ENCODE measurements at places on chromosomes 6 and 20.

GRCh38 chr6:37369321-37370201 is 15.8 kb downstream of the RNF8 start:
- no peak for DNase-seq

DNA sequence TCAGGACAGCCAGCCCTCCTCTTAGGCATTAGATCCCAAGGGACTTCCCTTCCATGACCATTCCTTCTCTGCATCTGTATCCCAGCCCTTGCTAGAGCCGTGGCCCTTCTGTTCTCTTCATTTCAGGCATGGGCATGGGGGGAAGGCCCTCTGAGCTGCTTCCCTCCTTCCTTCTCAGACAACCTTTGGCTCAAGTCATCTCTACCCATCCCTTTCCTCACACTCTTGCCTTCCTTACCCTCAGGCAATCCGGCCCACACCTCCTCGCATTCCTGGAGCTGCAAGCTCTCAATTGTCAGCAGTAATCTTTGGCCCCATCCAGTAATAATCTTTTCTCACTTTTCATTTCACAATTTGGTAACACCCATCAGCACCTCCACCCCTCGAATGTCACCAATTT is 426.9 kb upstream of the JARID2 start:
- DNase-seq, result no peak

DNA sequence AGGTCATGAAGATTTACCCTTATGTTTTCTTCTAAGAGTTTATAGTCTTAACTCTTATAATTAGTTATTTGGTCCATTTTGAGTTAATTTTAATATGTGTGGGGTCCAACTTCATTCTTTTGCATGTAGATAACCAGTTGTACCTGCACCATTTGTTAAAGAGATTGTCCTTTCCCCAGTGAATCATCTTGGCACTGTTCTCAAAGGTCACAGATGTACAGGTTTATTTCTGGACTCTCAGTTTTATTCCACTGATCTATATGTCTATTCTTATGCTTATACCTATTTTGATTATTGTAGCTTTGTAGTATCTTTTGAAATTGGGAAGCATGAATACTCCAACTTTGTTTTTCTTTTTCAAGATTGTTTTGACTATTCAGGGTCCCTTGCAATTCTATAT is 44.1 kb downstream of the ZHX3 start:
- no peak for DNase-seq

DNA sequence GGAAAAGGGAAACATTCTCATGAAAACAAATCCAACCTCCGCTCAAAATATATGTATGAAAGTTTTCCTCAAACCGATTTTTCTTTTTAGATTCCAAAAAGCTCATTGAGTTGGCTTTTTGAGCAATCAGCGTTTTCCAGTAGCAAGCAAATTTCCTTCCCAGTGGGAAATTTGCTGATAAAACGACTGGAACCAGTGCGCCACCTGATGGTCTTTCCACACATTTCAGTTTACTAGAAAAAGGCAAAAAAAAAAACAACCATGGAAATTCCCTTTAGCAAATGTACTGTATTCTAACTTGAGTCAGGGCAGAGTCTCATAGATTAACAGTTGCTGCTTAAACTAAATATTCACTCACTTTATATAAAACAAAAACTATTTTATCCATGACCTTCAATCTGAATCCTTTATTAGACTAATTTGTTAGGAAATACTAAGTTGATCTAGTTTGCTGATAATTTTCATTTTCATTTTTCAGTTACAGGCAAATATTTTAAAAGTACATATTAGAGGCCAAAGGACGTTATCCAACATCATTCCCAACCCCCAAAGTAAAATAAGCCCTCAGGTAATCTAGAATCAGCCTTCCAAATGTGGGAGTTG is 271.5 kb downstream of the FOXA2 start:
- no peak for DNase-seq

DNA sequence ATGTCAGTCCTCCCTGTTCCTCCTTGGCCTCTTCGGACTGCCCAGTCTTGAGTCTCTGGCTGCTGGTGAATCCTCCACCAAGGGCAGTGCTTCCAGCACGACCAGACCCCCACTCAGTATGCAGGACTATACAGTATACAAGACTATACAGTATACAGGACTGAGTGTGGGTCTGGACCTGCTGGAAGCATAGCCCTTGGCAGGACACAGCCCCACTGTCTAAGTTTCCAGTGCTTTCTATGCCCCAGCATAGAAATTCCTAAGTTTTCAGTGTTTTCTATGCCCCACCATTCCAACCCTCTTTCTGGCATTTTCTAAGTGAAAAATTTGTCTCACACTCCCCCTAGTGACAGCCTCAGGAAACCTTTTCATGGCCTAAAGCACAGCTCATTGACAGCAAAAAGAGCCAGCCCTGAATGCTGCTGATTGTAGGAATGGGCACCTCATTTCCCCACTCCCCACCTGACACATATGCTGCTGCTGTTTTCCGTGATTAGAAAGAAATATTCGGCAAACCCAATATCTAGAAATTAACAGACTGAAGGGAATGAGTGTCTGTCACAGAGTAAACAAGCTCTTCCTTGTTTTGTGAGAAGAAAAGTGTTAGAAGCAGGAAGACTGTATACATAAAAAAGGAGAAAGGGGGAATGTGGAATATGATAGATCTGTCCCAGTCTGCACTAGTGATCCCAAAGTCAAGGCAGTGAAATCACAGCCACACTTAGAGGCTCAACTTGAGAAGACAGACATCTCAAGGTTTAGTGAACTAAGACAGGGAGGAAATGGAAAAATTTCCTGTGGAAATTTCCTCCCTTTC is 206.9 kb downstream of the IBTK start:
- DNase-seq, result no peak

- DNase-seq, result no peak
These were observed 6.9 kb downstream of the VGLL2 start for GRCh38 chr6:117272032-117272866.

DNA sequence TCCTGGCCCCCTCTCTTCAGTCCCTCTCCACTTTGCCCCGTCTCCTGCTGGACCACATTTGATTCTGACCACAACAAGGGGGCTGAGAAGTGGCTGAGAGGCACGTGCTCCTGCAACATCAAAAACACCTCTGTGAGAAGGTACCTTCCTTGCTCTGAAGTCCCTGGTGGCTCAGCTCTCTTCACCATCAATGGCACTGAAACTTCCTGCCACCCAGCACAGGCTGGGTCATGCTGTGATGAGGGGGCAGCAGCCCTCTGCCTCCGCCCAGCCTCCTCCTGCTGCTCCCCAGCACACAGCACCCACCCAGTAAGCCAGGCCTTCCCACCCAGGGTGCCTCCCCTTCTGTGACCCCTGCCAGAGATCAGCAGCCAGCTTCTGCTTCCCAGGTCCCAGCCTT is 10.3 kb downstream of the ZMYND8 start:
- no peak for DNase-seq

DNA sequence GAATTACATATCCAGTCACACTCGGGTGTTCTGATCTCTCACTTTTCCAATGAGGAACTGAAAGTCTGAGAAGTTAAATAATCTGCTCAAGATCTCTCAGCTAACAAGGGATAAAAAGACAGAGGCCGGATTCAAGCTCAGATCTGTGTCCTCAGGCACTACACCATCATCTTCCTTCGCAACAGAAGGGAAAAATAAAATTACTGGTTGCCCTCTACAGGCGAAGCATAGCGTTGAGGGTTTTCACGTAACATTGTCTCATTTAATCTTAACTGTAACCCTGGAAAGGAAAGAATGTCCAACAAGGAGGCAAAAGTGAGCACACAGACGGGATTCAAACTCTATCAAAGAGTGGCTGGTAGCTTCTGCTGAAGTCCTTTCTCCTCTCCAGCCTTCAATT is 67.8 kb upstream of the ANKEF1 start:
- no peak for DNase-seq

GRCh38 chr6:47801984-47802383 is 20.2 kb downstream of the OPN5 start:
- no peak for DNase-seq

DNA sequence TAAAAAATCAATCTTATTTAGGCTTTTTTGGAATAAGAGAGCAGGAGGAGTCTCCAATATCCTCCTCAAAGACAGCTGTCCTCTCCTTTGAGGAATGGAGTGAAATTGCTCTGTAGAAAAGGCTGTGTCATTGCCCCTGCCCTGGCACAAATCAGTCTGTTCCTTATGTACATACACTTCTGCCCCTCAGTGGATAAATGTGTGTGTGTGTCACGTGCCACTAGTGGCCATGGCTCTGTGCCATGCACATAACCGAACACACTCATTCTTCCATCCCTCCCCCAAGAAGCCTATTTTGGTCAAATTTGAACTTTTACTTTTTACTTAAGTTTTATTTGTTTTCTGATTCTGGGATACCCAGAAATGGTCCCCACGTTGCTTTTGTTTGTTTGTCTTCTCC is 49.2 kb downstream of the ANKS1A start:
- DNase-seq, result no peak

- no peak for DNase-seq
These were observed 4.9 kb upstream of the DEK start for GRCh38 chr6:18269253-18269652.

DNA sequence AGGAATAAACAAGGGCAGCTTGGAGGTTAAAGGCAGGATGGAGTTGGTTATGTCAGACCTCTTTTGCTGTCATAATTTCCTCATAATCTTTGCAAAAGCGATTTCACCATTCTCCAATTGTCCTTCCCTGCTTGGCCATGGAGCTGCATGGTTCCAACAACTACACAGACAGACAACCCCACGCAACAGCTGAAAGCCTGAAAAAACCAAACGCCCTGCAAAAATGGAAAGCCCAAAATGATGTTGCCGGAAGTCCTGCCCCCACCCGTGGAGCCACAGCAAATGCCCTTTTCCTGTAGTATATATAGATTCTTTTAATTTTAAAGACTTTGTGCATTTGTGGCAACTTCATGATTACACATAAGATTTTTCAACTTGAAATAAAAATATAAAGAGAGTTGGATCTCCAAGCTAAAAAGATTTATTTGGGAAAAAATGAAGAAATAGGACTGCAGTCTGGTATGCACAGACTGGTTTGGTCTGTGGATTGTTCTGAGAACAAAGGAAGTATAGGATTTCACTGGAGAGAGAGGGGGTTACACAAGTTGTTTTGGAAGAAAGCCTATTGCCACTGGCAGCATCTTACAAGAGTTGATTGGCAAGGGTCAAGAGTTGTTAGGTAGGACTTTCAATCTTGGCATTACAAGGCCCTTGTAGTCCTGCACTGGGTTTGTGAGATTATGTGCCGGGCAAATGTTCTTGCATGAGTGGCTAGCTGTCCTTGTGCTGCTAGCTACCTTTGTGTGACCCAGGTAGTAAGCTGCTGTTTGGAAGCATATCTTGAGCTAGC is 190.0 kb downstream of the C6orf118 start:
- DNase-seq, result no peak

GRCh38 chr6:134768931-134769330 is 181.0 kb downstream of the ALDH8A1 start:
- no peak for DNase-seq

GRCh38 chr6:31639449-31639861 is 13.0 kb downstream of the BAG6 start:
- DNase-seq, result no peak

DNA sequence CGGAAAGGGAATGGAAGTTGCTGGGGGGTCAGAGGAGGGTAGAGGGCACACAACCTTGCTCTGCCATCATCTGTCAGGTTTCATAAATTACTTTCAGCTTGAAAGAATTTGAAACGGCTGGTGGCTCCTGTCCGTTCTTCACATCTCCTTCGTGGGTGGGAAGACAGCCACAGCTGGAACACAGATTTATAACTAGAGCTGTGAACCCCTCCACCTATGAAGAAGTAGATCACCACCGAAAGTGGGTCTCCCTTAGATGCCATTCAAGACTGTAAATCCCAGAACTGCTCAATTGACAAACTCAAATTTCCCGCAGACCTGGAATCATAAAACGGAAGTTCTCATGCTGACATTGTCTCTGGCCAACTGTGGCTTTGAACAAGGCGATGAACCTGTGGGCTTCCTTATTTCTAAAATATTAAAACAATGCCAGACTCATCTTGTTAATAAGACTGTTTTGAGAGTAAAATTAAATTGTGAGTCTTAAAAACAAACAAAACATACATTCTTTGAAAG is 65.3 kb downstream of the BTBD3 start:
- DNase-seq, result no peak

DNA sequence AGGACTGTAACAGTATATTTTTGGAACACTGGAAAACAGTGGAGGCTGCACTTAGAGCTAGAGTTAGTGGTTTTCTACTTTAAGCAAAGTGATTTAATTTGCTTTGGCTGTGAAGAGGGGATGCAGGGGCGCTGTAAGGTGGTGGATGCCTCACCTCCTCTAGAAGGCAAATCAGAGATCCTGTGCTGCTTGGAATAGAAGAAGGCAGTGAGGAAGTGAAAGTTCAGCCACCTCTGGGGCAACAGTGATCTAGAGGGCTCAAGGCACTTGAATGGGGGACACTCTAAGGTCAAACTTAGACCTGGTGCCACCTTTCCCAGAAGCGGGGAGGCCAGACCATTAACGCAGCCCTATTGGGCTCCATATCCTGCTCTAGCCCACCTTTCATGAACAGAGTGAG is 19.0 kb upstream of the SNRPB2 start:
- DNase-seq, result no peak

DNA sequence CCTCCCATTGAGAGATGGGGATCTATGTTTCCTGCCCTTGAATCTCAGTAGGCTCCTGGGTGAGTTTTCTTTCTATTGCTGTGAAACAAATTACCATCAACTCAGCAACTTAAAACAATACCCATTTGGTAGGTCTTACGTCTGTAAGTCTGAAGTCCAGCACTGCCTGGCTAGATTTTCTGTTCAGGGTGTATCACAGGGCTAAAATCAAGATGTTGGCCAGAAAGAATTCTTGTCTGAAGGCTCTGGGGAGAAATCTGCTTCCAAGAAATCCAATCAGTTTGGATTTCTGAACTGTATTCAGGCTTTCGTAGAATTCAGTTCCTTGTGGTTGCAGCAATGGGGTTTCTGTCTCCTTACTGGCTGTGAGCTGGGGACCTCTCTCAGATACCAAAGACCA is 99.6 kb upstream of the SLC24A3 start:
- no peak for DNase-seq

- no peak for DNase-seq
These were observed 151.7 kb upstream of the RPS6KA2 start for GRCh38 chr6:166778776-166779175.

DNA sequence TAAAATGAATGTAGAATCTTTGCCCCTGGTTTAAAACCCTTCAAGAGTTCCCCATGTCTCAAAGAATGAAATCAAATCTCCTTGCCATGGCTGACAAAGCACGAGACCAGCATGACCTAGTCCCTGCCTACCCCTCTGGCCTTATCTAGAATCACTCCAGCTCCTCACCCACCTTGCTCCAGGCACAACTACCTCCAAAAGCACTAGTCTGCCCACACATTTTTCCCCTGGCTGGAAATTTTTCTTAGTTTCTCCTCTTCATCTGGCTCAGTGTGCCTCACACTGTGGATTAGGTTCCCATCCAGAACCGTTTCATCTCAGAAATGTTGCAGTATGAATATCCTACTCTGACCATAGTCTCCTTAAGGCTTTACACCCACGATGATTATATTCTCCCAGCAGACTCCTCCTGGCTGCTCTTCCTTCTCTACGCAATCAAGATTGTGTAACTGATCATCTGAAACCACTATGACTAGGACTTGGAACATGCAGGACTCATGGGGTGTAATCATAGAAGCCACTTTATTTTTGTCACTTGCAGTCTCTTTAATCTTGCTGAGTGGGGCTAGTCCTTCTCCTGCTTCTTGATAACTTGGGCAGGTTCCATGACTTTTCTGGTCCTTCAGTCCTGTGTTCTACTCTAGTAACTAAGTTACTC is 7.8 kb upstream of the MRS2 start:
- no peak for DNase-seq
